ENCODE measurements at places on chromosomes 2 and 18.

- no peak for DNase-seq
Observed at GRCh38 chr2:233495503-233496496, 70.8 kb downstream of the USP40 start.

DNA sequence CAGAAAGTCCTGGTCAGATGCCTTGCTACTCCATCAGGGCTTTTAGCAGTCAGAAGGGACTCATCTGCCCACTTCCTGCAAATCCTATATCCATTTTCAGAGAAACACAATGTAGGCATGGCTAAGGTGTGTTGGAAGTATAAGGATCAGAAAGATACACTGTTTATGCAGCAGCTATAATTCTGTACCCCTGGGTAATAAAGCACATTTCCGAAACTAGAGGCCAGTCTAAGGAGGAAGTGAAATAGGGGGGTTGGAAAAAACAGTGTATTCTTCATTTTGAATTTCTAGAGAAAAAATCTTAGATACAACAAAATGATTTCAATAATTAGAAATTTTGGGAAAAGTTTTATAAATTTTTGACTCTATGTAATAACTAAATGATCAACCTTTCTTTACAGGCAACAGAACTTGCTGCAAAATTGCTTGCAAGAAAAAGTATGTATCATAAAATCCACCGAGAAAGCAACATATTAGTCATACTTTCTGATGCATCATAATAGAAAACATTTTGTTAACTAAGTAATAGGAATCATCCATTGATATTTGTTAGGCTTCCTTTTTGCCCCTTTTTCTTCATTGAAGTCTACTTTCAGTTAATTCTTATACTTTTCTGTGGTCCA is 47.4 kb downstream of the FSIP2 start:
- DNase-seq: peak; percentile 16

DNA sequence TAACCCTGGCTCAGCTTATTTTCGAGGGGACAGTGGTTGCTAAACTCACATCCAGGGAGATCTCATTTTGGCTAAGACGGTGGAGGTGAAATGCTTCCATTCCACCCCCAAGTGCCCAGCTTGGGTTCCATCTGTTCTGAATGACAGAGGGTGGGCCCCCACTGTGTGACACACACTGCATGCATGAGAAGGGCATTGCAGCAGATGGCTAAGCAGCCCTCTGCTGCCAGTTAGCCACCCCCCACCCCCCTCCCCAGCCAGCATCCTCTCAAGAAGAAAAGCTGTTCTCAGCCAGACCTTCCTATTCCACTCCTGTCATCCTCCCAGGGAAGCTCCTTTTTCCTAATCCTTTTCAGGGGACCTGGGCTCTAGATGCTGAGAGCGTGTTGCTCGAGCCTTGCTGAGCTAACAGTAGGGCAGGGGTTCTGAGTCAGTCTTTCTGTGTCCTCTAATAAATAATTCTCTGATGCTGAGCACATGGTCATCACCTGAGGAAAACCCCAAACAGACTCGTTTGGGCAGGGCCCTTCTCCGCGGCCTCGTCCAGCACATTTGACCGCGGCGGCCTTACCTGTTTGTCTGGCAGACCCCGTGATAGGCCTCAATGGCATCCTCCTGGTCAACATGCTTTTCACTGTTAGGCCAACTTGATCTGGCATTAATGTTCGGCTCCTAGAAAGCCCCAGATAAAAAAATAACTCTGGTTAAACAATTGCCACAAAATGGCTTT is 49.5 kb upstream of the ACAA2 start:
- DNase-seq: no peak

GRCh38 chr2:20012282-20013125 is at the start of gene MATN3:
TSS of gene MATN3 (minus strand) at chr2:20012668. CDS start at chr2:20012631, 37 bp downstream.
- peak; percentile 50 for DNase-seq

DNA sequence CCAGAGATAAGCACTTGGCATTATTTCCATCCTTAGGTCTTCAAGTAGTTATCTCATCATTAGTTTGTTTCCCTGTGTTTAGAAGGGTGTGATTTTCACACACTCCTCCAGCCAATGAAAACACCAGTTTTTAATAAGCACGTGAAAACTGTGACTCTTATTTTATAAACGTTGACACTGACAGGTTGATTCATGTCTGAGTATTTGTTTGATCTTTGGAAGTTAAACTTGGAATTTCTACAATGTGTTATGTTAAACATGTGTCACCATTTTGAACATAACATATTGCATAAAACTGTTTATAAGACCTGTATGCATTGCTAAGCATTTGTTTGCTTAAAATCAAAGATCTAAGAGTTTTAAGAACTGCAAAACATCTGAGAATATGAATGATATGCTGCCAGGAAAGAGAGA is 27.6 kb downstream of the SLC40A1 start:
- no peak for DNase-seq

DNA sequence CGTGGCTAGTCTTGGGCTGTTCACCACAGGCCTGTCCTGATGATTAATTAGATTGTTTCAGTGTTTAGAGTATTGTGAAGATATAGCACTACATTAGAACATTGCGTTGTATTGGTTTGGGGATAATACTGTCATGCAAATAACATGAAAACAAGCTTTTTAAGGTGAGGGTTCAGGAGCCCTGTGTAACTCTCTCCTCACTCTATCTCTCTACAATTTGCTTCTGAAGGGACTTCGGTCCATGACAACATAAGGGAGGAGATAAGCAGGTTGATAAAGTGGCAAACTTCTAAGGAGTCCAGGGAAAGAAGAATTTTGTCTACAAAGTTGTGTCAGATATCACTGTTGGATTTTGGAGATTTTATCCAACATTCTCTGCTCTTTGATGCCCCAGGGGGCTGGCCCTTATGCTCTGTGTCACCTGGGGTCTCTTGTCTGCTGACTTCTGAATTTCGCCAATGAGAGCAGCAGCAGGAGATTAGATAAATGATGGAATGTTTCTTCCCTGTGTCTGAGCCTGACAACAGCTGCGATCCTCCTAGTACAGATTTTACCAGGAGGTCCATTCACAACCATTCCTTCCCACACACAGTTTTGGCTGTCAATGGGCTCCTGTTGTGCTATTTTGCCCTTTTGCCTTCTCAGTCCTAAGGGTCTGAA is 3.3 kb downstream of the TNP1 start:
- DNase-seq: no peak

- no peak for DNase-seq
Observed at GRCh38 chr18:36769172-36769571, 59.6 kb downstream of the TPGS2 start.

- no peak for DNase-seq
Observed at GRCh38 chr2:28704621-28705020, 47.0 kb upstream of the PPP1CB start.

- DNase-seq: no peak
Observed at GRCh38 chr2:55500025-55500424, 19.5 kb upstream of the CFAP36 start.

GRCh38 chr2:133975676-133976428 is 278.0 kb upstream of the MGAT5 start:
- DNase-seq: no peak

- DNase-seq: no peak
Observed at GRCh38 chr18:63131959-63132818, 187.4 kb downstream of the BCL2 start.

GRCh38 chr2:33444967-33445366 is 31.5 kb upstream of the RASGRP3 start:
- no peak for DNase-seq

DNA sequence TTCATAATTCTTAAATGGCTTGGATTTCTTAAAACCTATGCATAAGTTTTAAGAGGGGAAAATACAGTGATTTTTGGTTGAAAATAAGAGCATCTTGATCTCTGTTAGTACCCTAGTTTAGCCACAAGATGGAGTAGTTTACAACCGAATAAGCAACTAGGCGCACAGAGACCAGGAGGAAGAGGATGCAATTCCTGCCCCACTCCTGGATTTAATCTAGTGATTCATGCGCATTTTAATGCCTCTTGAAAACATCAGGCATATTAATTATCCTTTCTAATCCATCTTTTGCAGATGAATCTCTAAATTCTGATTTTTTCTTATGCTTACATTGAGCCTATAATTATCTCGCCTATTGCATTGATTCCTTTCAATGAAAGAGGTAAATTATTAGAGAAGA is 76.7 kb downstream of the MRPS9 start:
- peak; percentile 81 for DNase-seq

- no peak for DNase-seq
Observed at GRCh38 chr18:36470896-36471295, 173.4 kb downstream of the FHOD3 start.

Measured in GM13977 (cell line).